ENCODE measurements at places on chromosomes 13 and 19.
A peak's percentile ranks its signal among the peaks of the same experiment; 100 is the strongest.

GRCh38 chr19:11233073-11233472, 6.3 kb upstream of the ANGPTL8 start:
- no peak for DNase-seq

- peak; percentile 84 for DNase-seq
Measured at GRCh38 chr19:9674663-9675357, at the start of gene ZNF562. TSS of gene ZNF562 (minus strand) at chr19:9675100. CDS start at chr19:9660744, 14,356 bp downstream.

- DNase-seq: no peak
Measured at GRCh38 chr19:50729894-50730293, 6.7 kb downstream of the CLEC11A start.

DNA sequence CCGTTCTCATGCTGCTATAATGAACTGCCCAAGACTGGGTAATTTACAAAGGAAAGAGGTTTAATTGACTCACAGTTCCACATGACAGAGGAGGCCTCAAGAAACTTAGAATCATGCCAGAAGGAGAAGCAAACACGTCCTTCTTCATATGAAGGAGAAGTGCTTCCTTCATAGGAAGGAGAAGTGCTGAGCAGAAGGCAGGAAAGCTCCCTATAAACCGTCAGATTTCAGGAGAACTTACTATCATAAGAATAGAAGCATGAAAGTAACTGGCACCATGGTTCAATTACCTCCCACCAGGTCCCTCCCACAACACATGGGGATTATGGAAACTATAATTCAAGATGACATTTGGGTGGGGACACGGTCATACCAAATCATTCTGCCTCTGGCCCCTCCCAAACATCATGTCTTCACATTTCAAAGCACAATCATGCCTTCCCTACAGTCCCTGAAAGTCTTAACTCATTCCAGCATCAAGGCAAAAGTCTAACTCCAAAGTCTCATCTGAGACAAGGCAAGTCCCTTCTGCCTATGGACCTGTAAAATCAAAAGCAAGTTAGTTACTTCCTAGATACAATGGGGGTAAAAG, 10.6 kb downstream of the ACOD1 start:
- no peak for DNase-seq

DNA sequence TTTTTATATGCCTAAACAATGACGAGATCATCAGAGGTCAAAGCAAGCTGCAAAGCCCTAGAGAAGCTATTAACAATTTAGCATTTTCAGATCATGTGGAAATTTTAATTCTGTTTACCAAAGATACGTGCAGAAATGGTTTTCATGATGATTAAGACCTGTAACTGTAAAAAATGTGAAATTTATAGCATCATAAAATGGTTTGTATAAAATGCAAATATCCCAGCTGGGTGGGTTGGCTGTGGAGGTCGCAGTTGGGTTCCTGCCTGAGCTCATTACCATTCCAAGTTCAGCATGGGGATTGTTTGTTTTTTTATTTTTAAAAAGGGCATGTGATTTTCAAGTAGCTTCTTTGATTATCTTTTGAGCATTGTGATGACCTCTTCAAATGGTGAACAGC, 47.9 kb upstream of the SIAH3 start:
- no peak for DNase-seq

- no peak for DNase-seq
Measured at GRCh38 chr19:41994994-41995958, 1.2 kb upstream of the ATP1A3 start.

- DNase-seq: no peak
Measured at GRCh38 chr19:3151563-3152418, 16.0 kb downstream of the GNA15 start.

GRCh38 chr19:52943134-52943883, 19.4 kb downstream of the ZNF816 start:
- DNase-seq: no peak

- DNase-seq: no peak
Measured at GRCh38 chr19:33343859-33344572, 29.5 kb upstream of the CEBPG start.

DNA sequence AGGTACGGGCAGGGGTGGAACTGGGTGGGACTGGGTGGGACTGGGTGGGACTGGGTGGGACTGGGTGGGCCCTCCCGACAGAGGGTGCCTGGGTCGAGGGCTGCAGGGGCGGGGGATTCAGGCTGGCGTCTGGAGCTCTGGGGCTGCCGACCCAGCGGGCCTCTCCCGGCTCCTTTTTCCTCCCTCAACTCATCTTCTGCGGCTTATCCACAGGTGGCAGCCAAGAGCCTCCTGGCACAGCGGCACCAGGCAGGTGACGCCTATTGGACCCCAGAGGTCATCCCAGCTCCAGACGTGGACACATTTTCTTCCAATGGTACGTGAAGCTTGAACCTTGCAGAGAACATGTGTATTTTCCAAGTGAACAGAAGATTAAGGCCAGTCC, 533 bp downstream of the ZNF544 start:
- peak; percentile 7 for DNase-seq

- DNase-seq: no peak
Measured at GRCh38 chr13:53520132-53520531, 491.5 kb downstream of the OLFM4 start.

Measured in CD4-positive, alpha-beta T cell treated with Interleukin-6 for 4 hours (primary cell).